Activated CD4-positive, CD25-positive, alpha-beta regulatory T cell treated with anti-CD3 and anti-CD28 coated beads, Interleukin-2, amount 50 U/mL, for 16 hours (primary cell): ENCODE measurements at places on chromosomes 2 and 18.

DNA sequence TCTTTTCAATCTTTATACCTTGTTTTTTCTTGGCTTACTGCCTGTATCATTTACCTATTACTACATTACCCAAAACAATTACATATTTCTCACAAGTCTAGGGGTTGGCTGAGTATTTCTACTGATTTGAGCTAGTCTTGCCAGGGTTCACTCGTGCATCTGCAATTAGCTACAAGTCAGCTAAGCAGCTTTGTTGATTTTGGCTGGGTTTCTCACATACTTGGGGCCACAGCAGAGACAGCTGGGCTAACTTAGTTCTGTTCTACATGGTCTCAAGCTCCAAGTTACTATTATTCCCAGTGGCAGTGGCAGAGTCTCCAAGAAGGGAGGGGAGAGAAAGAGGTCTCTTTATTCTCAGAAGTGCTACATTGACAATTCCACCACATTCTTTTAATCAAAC lies 54.7 kb upstream of the SP5 start:
- DNase-seq, result no peak

DNA sequence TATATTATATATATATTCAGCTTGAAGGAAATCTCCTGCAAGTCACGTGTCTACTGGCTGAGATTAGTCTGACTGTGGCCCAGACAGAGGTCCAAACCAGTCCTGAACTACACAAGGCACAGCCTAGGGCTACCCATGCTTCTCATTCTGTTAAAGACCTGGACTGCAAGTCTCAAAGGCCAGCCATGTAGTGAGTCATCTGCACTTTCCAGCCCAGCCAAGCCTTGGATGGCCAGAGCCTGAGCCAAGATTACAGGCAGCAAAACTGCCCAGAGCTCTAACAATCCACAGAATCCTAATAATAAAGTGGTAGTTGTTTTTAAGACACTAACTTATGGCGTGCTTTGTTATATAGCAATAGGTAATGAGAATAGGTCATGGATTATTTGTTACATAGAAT lies 259.6 kb downstream of the SS18 start:
- DNase-seq, result no peak

DNA sequence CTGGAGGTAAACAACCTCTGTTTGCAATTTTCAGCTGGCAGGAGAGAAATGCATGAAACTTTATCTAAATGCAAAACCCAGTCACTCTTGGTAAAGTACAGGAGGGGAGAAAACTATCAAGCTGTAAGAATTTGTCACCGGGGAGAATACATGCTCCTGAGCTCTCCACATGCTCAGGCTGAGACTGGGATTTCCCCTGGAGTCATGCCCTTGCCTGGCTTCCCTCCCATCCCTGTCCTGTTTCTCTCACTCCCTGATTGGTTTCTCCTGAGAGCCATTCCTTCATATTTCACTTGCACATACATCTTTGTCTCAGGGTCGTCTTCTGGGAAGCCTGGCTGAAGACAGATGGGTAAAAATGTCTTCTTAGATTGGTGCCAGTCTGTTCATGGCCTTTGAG lies 52.9 kb upstream of the SPATS2L start:
- no peak for DNase-seq

GRCh38 chr2:24842081-24843050 lies 49.1 kb downstream of the CENPO start:
- no peak for DNase-seq

- DNase-seq, result no peak
These were observed 108.8 kb downstream of the LPIN1 start for GRCh38 chr2:11855064-11855760.

DNA sequence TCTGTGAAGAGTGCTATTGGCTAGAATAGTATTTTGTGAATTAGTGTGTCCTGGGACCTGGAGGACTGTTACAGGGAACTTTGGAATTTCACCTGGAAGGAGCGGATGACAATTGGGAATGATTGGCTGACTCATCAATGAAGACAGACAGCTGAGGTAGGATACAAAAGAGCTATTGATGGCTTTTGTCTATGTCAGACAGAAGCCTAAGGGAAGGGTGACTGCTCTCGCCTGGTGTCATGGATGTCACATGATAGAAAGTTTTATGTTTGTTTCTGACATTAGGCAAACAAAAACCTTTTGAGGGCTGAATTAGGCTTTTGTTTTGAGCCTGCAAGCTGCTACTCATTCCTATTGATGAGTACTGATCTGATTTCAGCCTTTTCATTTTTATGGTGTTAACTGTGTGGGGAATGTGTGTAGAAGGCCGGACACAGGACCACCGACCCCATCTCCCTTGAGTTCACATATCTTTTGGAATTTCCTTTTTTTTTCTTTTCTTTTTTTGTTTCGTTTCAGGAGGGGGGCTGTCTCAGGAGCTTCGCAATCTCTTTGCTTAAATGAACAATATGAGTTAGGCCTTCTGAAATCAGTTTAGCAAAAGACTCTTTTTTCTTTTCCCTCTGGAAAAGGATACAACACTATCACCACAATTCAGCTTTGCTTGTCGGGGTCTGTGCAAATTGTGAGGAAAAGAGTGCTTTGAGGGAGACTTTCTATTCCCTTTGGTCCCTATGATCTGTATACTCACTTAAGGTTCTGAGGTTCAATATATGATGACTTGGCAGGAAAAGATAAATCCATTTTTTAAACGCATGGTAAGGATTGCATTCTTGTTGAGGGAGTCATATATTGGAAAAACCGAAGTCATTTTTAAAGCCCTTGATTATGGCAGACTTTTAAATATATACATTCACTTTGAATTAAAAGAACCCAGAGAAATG lies 207.9 kb upstream of the FIGN start:
- DNase-seq, result no peak

GRCh38 chr2:182595650-182596049 lies 120.4 kb upstream of the DNAJC10 start:
- no peak for DNase-seq
